Activated T-cell treated with anti-CD3 and anti-CD28 coated beads for 4 hours (primary cell): ENCODE measurements at places on chromosomes 13 and 19.

DNA sequence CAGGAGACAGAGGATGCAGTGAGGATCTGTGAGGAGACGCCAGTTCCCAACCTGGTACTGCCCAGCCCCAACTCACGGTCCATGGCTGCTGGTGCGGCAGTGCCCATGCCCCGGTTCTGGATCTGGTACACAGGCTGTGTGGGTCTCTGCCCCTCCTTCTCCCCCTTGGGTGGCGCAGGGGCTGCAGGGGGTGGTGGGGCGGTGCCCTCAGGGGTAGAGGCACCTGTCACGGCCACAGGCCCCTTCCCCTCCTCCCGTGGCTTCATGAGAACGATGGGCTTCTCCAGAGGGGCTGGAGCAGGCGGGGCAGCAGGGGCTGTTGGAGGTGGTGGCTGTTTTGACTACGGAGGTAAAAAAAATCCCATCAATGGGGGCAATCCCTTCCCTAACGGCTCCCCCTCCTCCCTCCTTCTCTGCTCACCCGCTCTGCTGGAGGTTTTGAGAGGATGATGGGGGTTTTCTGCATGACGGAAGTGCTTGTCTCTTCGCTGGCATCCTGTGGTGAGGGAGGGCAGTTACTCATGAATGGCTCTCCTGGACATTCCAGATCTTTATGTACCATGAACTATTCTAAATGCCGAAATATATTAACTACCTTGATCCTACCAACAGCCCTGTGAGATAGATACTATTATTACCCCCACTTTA is 7.1 kb downstream of the SMG9 start:
- no peak for DNase-seq

GRCh38 chr13:37179645-37180044 is 74.2 kb upstream of the CSNK1A1L start:
- no peak for DNase-seq

DNA sequence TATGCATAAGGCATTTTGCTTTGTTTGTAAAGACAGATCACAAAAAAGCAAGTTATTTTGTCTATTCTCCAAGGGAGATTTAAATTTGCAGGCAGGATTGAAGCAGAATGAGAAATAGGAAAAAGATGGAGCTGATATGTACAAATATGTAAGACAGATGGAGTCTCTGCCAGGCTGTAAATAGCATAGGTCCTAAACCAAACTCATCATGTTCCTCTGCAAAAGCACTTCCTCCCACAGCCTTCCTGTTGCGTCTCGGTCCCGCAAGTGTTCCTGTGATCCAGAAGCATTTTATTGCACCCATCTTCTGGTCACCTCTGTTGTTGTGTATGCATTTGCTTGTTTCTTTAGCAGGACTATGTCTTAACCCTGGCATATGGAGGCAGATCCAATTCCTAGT is 95.7 kb upstream of the CLDN10 start:
- no peak for DNase-seq

DNA sequence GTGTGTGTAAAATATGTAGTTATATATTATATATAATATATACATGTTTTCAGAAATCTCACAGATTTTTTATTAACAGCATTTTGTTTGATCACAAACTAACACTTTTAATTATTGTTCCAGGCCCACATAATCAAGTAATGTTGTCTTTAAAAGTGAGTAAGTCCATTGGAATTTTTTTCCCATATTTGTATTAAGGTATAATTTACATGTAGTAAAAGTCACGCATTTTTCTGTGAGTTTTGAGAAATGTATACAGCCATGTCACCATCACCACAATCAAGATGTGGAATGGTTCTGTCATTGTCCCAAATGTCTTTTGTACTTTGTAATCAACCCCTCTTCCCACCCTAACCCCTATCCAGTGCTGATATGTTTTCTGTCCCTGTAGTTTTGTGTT is 120.0 kb upstream of the RFC3 start:
- DNase-seq, result no peak

DNA sequence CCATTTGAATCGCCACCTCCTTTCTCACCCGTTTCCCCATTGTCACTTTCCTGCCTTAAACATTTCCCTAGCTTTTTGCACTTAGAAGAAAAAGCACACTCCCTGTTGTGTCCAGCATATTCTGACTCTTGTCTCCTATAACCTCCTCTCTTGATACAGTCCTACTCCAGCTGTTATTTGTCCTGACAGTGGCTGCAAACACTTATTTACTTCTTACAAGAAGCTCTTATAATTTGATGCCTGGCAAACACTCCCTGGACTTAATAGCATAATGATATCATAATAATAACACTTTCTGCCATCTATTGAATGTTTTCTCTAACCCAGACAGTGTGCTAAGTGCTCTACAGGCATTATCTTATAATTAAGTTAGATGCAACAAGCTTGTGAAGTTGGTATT is 76.6 kb downstream of the DGKH start:
- no peak for DNase-seq

GRCh38 chr13:98509271-98510155 is 67.4 kb downstream of the STK24 start:
- DNase-seq, result peak; percentile 16
